ENCODE measurements at places on chromosomes 3 and 15.

DNA sequence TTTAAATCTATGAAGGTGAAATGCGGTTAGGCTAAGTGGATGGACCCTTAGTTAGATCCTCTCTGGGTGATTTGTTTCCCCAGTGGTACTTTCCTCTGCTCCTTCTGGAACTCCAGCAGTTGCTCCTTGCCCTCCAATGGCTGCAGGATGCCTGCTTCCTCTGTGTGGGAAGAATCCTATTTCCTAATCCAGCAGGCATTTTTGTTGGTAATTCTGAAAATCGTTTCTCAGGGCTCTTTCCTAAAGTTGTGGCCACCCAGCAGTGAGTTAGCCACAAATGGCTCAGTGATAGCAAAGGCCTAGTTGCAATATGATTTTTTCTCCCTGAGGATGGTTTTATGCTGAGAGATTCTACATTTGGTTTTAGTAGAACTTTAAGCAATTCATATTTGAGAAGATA is 332.3 kb upstream of the C2CD4B start:
- no peak for DNase-seq

- no peak for DNase-seq
Observed at GRCh38 chr3:61570813-61571212, 9.4 kb downstream of the PTPRG start.

DNA sequence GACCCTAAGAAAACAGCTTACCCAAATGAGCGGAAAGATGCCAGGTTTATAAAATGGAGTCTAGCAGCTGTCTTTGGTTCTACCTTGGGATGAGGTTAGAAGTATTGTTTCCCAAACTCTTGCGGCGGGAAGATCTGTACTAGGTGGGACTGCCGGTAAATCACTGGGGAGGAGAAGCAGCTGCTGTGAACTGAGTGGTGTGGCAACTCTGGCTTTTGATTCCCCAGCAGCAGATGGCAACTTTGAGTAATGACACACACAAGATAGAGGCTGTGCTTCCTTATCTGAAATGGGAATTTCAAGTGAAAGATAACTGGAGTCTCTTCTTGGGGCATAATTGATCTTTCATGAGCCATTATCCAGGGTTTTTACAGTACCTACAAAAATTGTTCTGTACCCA is 184.9 kb downstream of the ATG7 start:
- DNase-seq, result no peak

- no peak for DNase-seq
Observed at GRCh38 chr15:37979671-37980409, 45.4 kb downstream of the TMCO5A start.

- no peak for DNase-seq
Observed at GRCh38 chr3:29686889-29687592, 406.2 kb downstream of the RBMS3 start.

GRCh38 chr15:39966521-39966920 is 32.6 kb downstream of the EIF2AK4 start:
- DNase-seq, result no peak

DNA sequence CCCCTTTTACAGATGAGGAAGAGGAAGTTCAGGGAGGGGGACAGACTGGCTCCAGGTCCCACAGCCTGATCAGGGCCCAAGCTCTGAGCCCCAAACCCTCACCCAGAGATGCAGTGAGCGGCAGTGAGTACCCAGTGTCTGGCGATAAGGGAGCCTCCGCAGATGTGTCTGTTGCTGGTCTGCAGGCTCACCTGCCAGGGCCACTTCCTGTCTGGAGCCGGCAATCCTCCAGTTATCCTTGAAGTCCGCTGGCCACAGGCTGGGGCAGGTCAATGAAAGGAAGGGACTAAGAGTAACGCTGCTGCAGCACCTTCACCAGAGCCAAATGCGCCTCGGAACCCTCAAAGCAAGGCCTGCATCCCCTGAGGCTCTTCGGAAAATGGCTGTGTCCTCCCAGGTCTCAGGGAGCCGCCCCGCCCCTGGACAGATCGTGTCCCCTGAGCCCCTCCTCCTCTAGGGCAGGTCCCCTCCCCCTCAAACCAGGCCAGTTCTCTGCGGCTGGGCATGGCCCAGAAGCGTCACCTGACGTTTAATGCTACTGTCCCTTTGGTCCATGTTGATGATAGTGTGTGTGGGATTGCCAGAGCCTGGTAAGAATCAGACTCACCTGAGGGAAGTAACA is 51.5 kb downstream of the MYL3 start:
- DNase-seq, result peak; percentile 82

GRCh38 chr3:105772635-105773034 is 96.2 kb downstream of the CBLB start:
- no peak for DNase-seq

GRCh38 chr15:86590461-86590860 is 510.8 kb downstream of the AGBL1 start:
- DNase-seq, result no peak

GRCh38 chr3:55923626-55924025 is 436.5 kb upstream of the WNT5A start:
- DNase-seq, result no peak

- DNase-seq, result no peak
Observed at GRCh38 chr3:178500631-178501030, 35.6 kb upstream of the KCNMB2 start.

- peak; percentile 81 for DNase-seq
Observed at GRCh38 chr15:61835496-61836106, 224.6 kb downstream of the VPS13C start.

- no peak for DNase-seq
Observed at GRCh38 chr3:55166576-55167555, 239.0 kb upstream of the LRTM1 start.

DNA sequence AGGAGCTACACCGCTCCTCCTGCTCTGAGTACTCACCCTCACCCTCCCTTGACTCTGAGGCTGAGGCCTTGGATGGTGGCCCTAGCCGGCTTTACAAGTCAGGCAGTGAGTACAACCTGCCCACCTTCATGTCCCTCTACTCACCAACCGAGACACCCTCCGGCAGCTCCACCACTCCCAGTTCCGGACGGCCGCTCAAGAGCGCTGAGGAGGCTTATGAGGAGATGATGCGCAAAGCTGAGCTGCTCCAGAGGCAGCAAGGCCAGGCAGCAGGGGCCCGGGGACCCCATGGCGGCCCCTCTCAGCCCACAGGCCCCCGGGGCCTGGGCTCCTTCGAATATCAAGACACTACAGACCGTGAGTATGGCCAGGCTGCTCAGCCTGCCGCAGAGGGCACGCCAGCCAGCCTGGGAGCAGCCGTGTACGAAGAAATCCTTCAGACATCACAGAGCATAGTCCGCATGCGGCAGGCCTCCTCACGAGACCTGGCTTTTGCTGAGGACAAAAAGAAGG is 21.2 kb upstream of the APEH start:
- DNase-seq, result no peak

DNA sequence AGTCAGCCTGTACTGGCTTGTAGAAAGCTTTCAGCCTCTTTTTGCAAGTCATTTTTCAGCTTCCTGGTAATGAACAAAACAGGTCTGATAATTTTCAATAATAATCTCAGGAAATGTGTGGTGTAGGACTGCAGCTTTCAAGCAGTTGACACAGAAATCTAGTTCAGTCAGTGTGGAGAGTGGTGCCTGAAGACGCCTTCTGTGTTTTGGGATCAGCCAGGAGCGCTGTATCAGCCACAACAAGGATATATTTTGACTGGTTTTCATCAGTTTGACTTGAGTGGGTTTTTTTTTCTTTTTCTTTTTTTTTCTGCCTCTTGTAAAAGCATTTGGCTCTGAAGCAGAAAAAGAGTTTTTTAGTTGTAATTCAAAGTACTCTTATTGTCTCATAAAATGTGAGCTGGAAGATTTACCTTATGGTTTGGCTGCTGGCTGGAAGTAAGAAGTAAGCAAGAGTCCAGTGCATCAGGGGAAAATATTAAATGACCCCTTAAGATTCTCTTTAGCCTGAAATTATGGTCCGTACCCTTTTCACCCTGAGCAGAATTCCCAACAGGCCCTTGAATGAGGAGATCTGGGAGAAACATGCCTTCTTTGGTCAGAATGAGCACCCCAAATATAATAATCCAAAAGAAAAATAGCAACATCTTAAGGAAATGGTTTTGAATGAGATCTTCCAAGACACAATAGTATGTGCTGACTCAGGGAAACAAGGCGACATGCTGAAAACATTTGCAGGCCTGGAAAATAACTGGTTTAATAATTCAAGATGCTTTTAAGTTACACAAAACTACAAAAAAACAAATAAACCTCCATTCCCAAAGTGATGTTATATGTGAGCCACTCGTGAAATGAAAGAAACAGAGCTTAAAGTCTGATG is 332.7 kb upstream of the ADAMTS9 start:
- no peak for DNase-seq

DNA sequence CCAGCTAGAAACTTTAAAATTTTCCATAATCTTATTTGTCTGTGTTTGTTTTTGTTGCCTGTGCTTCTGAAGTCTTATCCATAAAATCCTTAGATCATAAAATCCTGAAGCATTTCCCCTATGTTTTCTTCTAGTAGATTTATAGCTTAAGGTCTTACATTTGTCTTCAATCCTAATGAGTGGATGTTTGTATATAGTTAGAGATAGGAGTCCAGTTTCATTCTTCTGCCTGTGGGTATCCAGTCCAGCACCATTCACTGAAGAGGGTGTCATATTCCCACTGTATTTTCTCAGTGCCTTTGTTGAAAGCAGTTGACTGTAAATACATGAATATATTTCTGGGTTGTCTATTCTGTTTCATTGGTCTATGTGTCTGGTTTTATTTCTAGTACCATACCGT is 44.8 kb upstream of the SPSB4 start:
- no peak for DNase-seq

- no peak for DNase-seq
Observed at GRCh38 chr3:186589121-186589520, 18.6 kb downstream of the DNAJB11 start.

- DNase-seq, result no peak
Observed at GRCh38 chr3:38163841-38164642, 1.3 kb upstream of the OXSR1 start.

GRCh38 chr3:194720048-194720447 is 34.4 kb downstream of the FAM43A start:
- DNase-seq, result no peak

DNA sequence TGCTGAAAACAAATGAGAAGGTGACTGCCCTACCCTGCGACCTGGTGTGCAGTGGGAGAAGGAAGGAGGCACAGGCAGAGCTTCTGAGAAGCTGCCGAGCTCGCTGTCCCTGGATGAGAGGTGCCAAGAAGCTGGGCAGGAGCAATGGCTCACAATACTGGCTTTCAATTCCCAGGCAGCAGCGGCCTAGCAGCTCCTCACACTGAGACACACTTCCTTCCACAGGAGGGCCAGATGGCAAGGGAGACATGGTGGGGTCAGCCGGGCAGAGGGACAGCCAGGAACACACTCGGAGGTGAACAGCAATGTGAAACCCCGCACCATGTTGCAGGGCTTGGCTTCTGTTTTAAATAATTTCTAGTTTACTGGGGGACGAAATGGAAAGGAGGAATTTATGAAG is 314.6 kb downstream of the EPHB1 start:
- DNase-seq, result no peak

Measured in WTC11 (cell line).